ENCODE measurements at places on chromosomes 12 and 14.

- DNase-seq, result no peak
These were observed 22.3 kb upstream of the PLXNC1 start for GRCh38 chr12:94126067-94126466.

GRCh38 chr14:34522496-34522895 lies 17.0 kb downstream of the EAPP start:
- no peak for DNase-seq

GRCh38 chr12:57548488-57548887 lies 1.4 kb upstream of the KIF5A start:
- DNase-seq, result peak; percentile 53

- DNase-seq, result no peak
These were observed 12.3 kb upstream of the DCD start for GRCh38 chr12:54660320-54660962.

- DNase-seq, result peak; percentile 67
These were observed 15.3 kb upstream of the ANO6 start for GRCh38 chr12:45200491-45201043.

- DNase-seq, result no peak
These were observed 221.7 kb downstream of the ALG10B start for GRCh38 chr12:38538319-38538718.

All from OCI-M1 (cell line).